Renal cortex interstitium (tissue), 15 donors: ENCODE measurements at places on chromosomes 13 and 19. TPM values are rescaled to one million over a fixed set of nuclear protein-coding genes. Genes with fewer than 3 reads are reported as not detected.

DNA sequence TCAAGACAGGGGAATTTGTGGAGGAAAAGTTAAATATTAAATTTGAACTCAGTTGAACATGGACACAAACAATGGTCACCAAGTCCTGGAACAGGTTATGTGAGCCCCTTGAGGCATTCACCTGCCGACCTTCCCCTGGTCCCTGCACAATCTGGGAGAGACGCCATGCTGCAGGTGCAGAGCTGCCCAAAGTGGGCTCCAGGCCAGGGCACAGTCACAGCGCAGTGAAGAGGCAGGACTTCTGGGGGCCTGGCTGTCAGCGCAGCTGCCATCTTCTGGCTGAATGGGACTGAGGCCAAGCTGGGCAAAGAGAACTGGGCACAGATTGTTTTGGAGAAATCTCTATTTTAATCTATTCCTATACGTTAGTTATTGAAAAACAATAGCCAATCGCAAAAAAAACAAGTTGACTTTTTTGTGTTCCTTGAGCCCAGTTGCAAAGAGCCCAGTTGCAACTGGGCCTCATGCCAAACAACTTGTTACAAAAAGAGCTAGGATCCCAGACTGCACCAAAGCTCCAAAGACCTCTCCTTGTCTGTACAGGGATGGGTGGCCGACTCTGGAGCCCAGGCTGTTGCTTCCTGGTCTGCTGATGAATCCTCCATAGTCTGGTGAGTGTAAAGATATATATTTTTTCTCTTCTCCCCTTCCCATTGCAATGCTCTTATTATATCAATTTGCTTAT, 1.2 kb upstream of the ZNF626 start:
- no peak for DNase-seq

DNA sequence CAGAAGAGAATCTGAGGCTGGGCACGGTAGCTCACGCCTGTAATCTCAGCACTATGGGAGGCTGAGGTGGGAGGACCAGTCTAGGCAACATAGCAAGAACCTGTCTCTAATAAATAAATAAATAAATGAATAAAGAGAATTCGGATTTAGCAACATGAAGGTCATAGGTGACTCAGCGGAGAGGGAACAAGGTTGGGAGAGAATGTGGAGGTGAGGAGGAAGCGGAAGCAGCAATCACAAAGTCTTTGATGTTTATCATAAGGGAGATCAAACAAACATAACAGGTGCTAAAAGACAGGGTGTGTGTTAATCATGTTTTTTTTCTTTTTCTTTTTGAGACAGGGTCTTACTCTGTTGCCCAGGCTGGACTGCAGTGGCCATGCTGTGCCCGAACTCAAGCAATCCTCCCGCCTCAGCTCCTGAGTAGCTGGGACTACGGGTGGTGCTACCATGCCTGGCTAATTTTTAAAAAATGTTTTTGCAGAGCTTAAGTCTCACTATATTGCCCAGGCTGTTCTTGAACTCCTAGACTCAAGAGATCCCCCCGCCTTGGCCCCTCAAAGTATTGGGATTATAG, 16.3 kb downstream of the PBX4 start:
- DNase-seq = no peak

DNA sequence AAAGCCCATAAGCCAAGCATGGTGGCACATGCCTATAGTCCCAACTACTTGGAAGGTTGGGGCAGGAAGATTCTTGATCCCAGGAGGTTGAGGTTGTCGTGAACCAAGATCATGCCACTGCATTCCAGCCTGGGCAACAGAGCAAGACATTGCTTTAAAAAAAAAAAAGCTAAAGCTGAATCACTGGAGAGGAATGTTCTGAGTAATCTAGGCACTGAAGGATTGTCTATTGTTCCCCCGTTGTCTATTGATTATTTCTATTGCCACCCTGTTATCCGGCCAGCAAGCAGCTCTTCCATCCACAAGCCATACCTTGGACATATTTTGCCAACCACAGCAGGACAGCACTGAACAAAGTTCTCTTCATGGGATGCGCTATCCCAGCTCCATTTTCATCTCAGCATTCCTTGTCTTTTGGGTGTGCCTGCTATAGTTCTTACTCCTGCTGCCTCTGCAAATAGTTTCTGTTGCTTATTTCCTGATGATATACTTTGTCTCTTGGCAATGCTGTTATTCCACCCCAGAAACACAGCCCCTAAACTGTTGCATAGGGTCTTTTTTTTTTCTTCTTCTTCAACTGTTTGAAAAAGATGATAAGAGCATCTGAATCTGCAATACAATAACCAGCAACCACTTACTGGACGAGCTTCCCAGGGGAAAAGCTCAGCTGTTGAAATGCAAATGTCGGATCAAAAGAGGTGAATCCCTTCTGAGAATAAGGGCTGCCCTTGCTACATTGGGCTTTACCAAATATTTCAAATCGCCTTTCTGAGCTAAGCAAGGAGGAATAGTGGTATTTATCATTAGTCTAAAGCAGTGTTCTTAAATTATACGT, 22.2 kb upstream of the SIAH3 start:
- no peak for DNase-seq

Gene CCNE1
- polyA plus RNA-seq = 6.1 TPM

- no peak for DNase-seq
Measured at GRCh38 chr13:78131346-78131745, 212.7 kb upstream of the EDNRB start.

Gene GIPC3
- polyA plus RNA-seq = 3.6 TPM

DNA sequence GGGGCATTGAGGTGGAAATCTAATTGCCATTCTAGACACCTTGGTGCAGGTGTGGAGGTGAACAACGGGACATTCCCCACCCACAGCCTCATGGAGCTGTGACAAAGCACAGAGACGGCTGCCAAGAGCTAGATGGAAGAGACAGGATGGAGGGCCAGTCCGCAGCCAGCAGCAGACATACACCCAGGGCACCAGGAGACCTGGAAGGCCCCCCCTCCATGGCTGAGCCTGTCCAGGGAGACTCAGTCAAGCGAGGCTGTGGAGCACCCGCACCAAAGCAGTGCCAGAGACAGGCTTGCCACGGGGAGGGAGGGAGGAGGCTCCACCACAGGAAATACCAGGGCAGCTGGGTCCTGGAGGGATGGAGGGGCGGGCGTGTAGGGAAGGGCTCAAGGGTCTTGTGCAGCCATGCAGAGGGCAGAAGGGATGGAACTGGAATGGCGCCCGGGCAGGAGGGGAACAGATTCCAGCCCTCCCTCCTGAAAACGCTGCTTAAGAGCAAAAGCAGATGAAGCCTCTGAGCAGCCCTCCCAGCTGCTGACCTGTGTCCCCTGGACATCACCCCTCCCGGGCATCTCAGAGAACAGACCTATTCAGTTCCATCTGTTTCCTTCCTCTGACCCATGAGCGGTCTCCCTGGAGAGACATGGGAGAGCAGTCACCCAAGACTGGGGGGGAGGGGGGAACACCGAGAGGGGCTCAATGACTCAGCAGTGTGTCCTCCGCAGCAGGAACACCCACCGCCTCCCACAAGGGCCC, 14.4 kb downstream of the EPS15L1 start:
- DNase-seq = no peak
